Activated naive CD4-positive, alpha-beta T cell (primary cell): ENCODE measurements at places on chromosomes 6 and 20.

DNA sequence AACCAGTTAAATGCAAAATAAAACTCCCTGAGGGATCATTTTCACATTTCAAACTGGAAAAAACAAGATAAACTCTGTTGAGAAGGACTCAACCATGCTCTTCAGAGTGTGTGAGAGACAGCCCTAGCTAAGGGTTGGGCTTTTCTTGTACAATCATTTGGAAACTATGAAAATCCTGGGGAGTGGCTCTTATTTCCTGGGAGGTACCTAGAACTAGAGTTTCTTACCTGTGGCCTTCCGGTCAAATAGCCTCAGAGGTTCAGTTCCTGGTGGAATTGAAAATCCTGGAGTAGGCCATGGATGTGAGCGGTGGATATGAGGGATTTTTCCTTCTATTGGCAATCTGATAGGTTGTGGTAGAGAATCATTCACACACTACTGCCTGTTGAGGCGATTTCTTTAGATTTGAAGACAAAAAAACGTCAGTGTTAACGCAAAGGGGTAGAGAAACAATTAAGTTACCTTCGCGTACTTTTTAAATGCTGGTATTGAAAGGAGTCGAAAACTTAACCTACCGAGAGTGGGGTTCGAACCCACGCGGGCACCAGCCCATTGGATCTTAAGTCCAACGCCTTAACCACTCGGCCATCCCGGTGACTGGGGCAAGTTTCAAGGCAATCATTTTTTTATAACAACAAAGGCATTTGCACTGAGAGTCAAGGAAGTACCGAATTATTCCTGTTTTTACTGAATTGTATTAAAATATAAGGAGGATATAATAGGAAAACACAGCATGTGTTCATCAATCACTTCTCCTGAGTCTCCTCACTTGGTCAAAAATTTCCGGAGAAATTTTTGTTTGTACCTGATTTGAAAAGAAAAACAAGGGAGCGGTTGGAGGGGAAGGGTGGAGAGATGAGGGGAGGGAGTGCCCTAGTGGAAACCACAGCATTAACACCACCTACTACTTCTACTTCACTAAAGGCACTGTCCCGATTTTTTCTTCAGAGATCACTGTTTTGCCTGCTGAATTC is 191.3 kb downstream of the OR2B2 start:
- DNase-seq: no peak

- DNase-seq: no peak
These were observed 26.4 kb downstream of the ZFAND3 start for GRCh38 chr6:37845930-37846329.

- DNase-seq: no peak
These were observed 165.5 kb upstream of the BMP5 start for GRCh38 chr6:56040889-56041301.

DNA sequence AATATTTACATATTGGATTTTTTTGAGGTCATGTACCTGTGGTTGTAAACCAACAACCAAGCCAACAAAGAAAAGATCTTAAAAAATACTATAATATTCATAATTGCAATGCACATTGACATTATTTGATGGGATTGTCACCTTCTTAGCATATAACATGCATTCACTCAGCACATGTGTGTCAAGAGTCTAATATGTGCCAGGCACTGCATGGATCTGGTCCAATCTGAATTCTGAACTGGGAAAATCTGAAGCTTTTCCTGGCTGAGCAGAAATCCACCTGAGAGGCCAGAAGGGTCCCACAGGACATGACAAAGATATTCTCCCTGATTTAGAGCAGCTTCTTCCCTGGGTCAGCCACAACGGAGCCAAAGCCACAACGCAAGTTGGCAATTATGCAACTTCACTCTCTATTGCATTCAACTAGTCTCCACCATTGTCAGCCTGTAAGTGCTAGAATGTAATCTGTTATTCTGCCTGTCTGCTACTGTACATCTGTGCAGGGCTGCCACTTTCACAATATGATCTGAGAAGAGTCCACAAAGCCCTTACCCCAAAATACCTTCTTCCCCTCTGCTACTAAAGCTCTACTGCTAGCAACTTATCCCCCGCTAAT is 17.0 kb upstream of the DDO start:
- DNase-seq: no peak

DNA sequence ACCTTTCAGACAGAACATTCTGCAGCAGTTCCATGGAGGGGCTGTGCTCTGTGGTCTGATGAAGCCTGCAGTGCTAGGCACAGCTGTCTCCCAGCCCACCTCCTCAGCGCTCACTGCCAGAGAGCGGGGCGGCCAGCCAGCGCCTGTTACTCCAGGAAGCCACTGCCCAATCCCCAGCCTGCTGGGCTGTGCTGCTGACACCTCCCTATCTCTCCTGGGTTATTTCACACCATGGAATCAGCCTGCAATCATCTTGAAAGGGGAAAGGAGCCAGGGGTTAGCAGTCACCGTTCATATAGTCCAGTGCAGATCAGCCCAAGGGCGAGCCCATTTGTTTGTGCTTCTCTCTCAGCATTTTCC is 46.3 kb upstream of the NHSL1 start:
- no peak for DNase-seq

DNA sequence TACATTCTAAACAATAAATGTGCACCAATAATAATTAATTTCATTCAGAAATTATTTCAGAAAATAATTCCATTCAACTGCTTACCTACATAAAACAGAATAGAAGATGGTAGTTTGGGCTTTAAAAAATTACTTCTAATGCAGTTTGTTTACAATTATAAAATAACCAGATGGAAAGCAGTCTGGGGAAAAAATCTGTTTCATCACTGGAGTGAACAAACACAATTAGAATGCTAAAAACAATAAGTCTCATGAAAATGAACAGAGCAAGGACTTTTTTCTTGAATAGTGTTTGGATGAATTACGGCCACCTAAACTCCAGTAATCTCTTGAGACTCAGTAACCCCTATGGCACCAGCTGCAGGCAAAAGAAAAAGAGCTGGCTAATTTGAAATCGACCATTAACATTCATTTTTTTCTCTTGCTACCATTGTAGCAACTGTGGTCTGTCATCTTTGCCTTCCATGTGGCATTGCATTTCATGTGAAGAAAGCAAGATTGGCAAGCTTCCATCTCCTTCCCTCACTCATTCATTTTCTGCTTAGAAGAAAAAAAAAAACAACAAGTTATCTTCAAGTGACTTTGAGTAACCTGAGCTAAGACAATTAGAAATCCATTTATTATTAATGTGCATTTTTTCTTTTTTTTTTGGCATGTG is 88.4 kb upstream of the CEP85L start:
- no peak for DNase-seq

- DNase-seq: no peak
These were observed 44.6 kb downstream of the GPR63 start for GRCh38 chr6:96792561-96793190.

GRCh38 chr6:162187168-162187935 is 540.2 kb downstream of the PRKN start:
- no peak for DNase-seq
